Eye (tissue), 1 donor: ENCODE measurements at places on chromosomes 4 and X.

DNA sequence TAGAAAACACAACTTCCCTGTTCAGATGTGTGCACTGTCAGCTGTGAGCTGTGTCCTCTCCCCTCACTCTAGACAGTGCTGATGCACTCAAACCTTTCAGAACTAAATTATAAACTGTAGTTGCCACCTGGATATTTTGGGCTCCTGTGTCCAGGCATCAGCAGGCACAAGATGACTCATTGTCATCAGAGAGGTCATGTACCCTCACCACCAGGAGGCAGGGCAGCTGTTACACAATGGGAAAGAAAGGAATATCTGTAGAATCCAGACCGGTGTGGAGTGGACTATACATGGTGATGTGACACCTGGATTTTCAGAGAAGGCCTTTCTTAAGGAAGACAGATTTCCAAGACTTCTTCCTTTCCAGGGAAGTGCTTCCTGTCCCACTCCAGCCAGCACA lies 854.4 kb upstream of the AGA start:
- DNase-seq, result no peak

DNA sequence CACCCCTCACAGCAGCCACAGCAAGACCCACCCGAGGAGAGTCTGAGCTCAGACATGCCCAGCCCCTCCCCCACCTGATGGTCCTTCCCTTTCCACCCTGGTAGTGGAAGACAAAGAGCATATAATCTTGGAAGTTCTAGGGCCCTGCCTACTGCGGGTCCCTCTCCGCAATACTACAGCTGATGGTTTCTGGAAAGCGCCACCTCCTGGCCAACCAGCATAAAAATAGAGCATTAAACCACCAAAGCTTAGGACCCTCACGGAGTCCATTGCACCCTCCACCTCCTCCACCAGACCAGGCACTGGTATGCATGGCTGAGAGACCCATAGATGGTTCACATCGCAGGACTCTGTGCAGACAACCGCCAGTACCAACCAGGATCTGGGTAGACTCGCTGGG lies 78.2 kb downstream of the SH3BGRL start:
- DNase-seq, result no peak

- no peak for DNase-seq
These were observed 49.0 kb upstream of the HOPX start for GRCh38 chr4:56730097-56730496.

- no peak for DNase-seq
These were observed 3.9 kb upstream of the TMPRSS11B start for GRCh38 chr4:68249434-68249833.

- DNase-seq, result peak; percentile 14
These were observed 1.3 kb upstream of the CCNA2 start for GRCh38 chr4:121824950-121825349.

GRCh38 chr4:10031668-10032590 lies 10.6 kb upstream of the SLC2A9 start:
- peak; percentile 88 for DNase-seq

- DNase-seq, result no peak
These were observed 37.8 kb downstream of the GAB3 start for GRCh38 chrX:154712781-154713740.

DNA sequence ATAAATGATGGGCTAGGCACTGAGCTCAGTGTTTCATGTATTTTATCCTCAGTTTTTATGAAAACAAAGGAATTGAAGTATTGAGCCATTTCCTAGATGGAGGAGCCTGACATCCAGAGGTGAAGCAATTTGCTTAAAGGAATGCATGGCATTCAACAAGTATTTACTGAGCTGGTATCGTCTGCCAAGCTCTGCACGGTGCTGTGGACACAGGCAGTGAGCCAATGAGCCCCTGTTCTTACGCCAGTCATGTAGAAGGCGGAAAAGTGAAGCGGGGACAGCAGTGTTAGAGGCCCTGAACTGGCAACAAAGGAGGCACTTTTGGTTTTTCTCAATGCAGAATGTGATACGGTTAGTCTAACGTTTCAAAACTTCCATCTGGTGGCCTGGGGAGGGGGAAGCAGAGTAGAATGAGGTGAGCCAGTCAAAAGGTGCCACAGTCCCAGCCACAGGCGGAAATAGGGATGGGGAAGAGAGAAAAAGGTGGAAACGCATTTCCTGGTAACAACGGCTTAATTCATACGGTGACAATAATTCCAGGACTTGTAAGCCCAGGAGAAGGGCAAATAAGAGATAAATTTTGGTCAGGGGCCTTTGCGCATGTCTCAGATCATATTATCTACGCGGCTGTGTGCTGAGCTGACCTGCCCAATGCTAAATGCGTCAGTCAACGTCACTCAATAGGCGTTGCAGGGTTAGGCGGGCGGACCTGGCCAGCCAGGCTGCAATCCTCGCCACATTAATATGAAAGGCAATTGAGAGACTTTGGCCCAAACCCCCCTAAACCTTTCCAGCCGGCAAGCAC lies 133.9 kb downstream of the AFAP1 start:
- DNase-seq, result peak; percentile 69

DNA sequence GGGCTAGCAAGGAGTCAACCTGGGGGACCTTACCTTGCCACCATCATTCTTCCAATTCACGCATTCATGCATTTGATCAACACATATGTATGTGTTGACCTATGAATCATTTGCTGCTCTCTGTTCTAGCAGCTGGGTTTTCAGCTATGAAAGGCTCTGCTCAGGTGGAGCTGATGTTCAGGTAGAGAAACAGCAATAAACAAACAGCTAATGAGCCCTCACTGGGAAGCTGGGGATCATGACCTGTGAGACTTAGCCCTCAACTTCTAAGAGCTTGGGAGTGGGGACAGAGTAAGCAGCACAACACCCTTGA lies 1.6 kb upstream of the OTOP1 start:
- no peak for DNase-seq

DNA sequence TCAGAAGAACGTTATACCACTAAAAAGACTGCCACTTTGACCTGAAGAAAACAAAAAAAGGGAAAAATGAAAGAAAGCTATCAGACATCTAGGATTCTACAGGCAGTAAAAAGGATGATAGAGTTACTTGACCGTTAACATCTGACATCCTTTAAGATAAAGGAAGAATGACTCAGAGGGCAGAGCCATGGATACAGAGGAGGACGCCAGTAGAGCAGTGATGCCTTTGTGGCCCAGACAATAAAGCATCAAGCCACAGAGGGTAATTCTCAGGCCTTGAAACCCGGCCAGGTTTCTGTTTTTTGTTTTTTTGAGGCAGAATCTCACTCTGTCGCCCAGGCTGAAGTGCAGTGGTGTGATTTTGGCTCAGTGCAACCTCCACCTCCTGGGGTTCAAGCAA lies 9.5 kb upstream of the BEX1 start:
- DNase-seq, result no peak
